Amniotic epithelial cell (primary cell): ENCODE measurements at places on chromosomes 4 and X.

DNA sequence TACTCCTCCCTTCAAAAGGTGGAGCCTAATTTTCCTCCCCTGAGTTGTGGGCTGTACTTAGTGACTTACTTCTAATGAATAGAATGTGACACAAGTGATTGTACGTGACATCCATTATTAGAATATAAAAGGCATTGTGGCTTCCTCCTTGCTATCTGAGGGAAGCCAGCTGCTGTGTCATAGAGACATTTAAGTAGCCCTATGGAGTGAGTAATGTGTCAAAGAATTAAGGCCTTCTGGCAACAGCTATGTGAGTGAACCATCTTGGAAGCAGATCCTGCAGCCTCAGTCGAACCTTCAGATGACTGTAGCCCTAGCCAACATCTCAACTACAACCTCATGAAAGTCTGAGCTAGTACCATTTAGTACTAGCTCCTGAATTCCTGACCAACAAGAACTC, 76.1 kb downstream of the BCOR start:
- no peak for DNase-seq

- DNase-seq: peak; percentile 99
Observed at GRCh38 chr4:15756361-15756861, 21.7 kb upstream of the CD38 start.

GRCh38 chrX:19953145-19953544, 37.7 kb downstream of the BCLAF3 start:
- no peak for DNase-seq

- DNase-seq: no peak
Observed at GRCh38 chr4:110201502-110201901, 3.1 kb upstream of the ELOVL6 start.

DNA sequence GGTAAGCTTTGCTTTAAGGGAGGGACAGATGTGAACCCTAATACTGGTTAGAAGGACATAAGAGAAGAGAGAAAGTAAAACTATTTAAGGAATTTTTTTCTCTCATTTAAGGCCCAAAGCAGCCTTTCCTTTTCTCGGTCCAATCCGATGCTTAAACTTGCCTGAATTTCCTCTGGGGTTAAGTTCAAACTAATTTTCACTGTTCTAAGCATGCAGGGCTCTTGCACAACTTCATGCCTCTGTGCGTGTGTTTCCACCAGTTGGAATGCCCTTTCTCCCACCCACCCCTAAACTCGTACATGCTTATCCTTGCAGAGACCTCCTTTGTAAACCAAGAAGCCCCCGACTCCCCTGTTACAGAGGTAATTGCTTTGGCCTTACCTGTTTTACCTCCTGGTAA, 204.7 kb downstream of the CBR4 start:
- no peak for DNase-seq

DNA sequence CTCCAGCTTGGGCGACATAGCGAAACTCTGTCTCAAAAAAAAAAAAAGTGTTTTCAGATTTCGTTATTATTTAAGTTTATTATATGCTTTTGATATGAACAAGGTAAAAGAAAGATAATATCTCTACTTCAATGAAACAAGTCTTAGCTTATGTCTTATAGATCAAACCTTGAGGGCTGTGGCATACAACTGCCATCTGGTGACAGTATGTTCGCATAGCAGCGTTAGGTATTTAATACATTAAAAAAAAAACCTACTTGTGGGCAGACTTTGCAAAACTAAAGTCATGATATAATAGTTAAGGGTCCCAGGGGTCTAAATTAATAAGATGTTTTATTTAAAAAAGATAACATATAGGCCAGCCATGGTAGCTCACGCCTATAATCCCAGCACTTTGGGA, 161.2 kb upstream of the AMOT start:
- DNase-seq: no peak

GRCh38 chrX:151082077-151082948, 94.1 kb upstream of the GPR50 start:
- peak; percentile 11 for DNase-seq

GRCh38 chrX:150873616-150874015, 24.9 kb downstream of the CD99L2 start:
- no peak for DNase-seq
